ENCODE measurements at places on chromosomes 1 and 21.

GRCh38 chr1:242651817-242652216, 127.3 kb upstream of the PLD5 start:
- DNase-seq = no peak

- no peak for DNase-seq
Measured at GRCh38 chr1:51719146-51719545, 102.3 kb downstream of the OSBPL9 start.

- DNase-seq = no peak
Measured at GRCh38 chr1:228455715-228456114, 31.5 kb upstream of the RNF187 start.

GRCh38 chr1:192303029-192303428, 13.8 kb upstream of the RGS21 start:
- DNase-seq = no peak

DNA sequence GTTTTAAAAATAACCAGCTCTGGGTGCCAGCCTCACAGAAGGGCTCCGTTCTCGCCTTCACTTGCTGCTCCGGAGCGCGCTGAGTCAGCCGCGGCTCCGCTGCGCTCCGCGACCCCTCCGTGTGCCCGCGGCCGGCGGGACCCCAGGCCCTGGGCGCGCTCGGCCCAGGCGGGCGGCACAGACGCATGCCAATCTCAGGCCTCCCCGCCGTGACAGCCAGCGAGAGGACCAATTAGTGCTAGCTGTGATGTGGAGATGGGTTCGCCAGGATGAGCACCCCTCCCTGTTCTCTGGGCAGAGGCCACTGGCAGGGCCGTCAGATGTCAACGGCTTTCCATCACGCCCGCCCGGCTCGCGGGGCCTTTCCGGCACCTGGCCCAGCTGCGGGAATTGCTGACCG, 293.8 kb downstream of the SPATA17 start:
- no peak for DNase-seq

DNA sequence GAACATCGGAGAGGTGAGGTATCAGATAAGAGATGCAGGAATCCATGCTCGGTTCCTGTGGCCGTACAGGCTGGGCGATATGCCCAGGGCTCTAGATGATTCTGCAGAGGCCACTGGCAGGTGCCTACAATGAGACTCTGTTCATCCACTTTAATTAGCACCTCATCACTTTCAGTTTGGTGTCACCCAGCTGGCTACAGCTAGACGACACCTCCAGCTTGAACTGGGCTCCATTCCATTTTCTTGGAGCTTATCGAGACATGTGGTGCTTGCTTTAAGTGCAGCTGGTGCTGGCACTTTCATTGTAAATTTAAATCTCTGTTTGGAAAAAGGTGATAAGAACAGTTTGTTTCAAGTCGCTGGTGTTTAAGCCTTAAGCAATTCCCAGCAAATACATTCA, 322.5 kb upstream of the ADGRL2 start:
- DNase-seq = no peak

GRCh38 chr1:179340918-179341317, 24.9 kb upstream of the AXDND1 start:
- DNase-seq = no peak

DNA sequence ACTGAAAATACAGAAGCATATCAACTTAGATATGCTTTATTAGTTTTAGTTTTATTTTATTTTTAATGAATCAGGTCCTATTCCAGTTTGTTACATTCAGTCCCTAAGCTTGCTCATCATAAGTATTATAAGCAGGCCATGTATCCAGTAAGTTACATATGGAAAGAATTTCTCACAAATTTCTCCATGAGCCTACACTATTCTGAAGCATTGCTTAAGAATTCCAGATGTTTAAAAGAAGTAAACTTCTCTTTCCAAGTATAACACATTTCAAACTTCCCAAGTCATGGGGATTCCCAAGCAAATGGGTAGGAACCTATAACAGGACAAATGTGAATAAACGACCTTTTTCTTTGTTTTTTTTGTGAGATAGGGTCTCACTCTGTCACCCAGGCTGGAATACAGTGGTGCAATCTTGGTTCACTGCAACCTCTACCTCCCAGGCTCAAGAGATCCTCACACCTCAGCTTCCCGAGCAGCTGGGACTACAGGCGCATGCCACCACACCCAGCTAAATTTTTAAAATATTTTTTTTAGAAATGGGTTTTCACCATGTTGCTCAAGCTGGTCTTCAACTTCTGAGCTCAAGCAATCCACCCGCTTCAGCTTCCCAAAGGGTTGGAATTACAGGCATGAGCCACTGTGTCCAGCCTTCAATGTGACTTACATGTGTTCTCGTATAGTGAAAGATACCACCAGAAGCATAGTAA, 39.0 kb downstream of the ST7L start:
- DNase-seq = no peak

DNA sequence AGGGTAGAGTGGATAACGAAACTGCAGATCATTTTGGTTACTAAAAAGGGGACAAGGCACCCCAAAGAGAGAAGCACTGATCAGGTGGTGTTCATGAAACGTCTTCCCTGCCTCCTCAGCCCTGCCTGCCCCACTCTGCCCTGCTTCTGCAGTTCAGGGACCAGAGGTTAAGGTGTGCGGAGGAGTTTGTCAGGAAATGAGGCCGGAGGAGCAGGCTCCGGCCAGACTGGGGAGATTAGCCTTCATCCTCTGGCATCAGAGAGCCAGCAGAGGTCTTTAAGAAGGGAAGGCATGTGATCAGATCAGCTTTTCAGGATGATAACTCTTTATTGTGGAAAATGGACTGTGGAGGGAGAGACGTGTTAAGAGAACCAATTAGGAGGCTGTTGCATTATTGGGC, 291.9 kb upstream of the NR5A2 start:
- no peak for DNase-seq

GRCh38 chr1:72434070-72434469, 151.7 kb upstream of the NEGR1 start:
- DNase-seq = no peak

DNA sequence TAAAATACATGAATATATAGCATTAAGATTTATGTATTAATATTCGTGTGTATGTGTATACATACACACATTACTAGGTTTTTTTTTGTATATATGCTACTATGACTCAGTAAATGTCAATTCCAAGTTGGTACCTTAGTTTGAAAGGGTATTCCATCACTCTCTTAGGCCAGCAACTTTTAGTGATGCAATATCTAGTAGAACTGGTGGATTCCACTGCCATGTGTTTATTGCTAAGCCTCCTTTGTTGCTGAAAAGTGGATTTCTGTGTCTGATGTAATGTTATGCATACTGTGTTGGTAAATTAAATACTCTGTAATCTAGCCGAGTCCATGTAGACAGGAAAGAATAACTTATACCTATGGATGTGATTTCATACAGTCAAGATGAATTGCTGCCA, 16.9 kb upstream of the COL11A1 start:
- DNase-seq = no peak

- no peak for DNase-seq
Measured at GRCh38 chr1:89710498-89711139, 77.7 kb downstream of the LRRC8C start.

DNA sequence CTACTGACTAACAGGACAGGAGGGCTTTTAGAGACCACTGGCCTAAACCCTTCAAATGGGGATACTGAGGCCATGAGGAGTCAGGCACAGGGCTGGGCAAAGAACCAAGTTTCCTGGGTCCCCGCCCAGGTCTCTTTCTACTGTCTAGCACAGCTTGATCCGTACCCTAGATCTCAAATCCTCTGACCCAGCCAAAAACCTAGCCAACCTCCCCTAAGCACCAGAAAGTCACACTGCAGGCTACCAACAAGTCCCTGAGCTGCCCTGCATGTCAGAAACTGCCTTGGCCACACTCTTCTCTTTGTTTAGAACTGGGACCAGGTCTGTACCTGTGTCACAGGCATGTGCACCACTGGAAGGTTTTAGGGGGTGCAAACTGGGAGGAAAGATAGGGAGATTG, 33.6 kb downstream of the AHDC1 start:
- DNase-seq = no peak

GRCh38 chr21:32240851-32241687, 37.8 kb downstream of the MIS18A start:
- no peak for DNase-seq

DNA sequence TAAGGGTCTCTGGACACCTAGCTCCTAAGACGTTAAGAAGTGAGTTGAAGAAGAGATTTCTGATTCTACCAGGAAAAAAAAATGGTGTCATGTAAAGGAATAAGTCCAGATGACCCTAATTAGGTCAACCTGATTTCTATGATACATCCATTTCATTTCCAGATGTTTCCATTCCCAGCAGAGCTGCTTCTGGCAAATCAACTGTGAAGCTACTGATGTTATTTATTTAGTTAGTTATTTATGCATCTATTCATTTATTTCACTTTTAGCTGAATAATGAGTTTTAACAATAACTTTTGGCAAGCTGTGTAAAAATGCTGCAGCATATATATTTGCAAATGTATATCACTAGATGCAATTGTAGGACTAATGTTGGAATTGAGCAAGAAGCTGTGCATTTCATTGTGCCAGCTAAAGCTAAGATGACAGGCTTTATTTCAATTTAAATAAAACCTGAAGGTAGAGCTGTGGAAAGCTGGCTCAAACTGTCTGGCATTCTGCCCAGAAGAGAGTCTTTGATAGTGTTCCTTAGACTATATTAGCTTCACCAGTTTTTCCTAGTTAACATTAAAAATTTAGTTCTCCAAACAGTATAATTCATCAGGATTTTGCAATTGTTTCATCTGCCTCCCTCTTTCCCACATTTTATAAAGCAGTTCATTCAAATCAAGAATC, 1164.4 kb upstream of the ADGRL4 start:
- DNase-seq = no peak

GRCh38 chr21:27498025-27498424, 531.1 kb upstream of the ADAMTS5 start:
- DNase-seq = no peak

GRCh38 chr1:166933140-166933539, 42.2 kb downstream of the ILDR2 start:
- DNase-seq = no peak

GRCh38 chr1:178870944-178871343, at the start of gene ANGPTL1:
Gene ANGPTL1 (minus strand): TSS chr1:178871077. CDS start chr1:178865776, 5,301 bp downstream.
- DNase-seq = no peak

DNA sequence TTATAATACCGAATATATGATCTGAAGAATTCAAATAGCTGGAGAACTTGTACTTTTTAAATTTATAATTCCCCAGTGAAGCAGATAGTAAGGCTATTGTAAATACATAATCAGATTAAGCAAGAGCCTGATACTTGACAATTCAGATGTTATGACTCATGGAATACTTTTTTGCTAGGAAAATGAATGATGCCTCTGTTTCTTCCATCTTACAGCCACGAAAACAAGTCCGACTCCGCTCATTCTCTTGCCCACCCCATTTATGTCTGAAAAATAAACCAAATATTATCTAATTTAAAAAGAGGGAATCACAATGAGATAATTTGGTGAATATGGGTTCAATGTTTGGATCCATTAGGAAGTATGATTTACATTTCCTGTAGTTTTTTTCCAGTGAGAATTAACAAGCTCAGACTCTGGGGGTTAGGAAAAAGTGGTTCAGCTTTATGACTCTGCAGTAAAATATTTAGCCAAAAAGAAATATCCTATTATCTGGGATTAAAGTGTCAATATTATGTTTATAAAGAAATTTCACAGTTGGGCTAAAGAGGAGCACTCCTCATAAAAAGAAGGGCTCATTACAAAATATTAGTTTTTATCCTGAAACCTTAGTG, 50.4 kb upstream of the DAB1 start:
- DNase-seq = no peak

GRCh38 chr1:51926171-51926812, 47.8 kb upstream of the NRDC start:
- peak; percentile 5 for DNase-seq

Measured in stimulated activated naive CD8-positive, alpha-beta T cell treated with anti-CD3 and anti-CD28 coated beads, Interleukin-15, Interleukin-2, amounts not matched to agents 100 U/mL and 50 U/mL, for 24 hours (primary cell).